ENCODE measurements at places on chromosomes 16 and 17.

GRCh38 chr17:15955793-15956541 is 11.0 kb downstream of the ADORA2B start:
- no peak for DNase-seq

DNA sequence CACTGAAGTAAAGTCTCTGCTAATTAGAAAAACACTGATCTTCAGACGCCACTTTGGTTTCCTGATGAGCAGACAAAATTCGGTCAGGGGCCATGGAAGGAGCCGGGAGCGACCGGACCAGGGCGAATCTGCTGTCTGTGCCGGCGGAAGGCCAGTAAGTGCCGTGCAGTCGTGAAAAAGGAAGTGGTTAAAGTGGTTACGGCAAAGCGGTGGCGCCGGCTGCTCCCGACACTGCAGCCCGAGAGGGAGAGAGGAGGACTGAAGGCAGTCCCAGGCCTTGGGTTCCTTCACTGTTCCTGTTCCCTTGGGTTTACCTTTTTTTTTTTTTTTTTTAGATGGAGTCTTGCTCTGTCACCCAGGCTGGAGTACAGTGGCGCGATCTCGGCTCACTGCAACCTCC is 17.3 kb upstream of the HEXD start:
- peak; percentile 22 for DNase-seq

GRCh38 chr17:9899280-9900043 is 5.6 kb downstream of the RCVRN start:
- no peak for DNase-seq

- DNase-seq = no peak
Observed at GRCh38 chr17:6098050-6098822, 28.1 kb downstream of the WSCD1 start.

Measured in stimulated activated CD8-positive, alpha-beta memory T cell treated with anti-CD3 and anti-CD28 coated beads, Interleukin-7, amount 100 ng/mL, for 24 hours (primary cell).